CD4-positive, alpha-beta T cell treated with Interleukin-12 subunit alpha and Interleukin-12 subunit beta, for 1 hour (primary cell): ENCODE measurements at places on chromosomes 12 and 14.

GRCh38 chr12:87687362-87687761 is 341.8 kb downstream of the C12orf50 start:
- no peak for DNase-seq

- no peak for DNase-seq
These were observed 286.9 kb upstream of the PRKD1 start for GRCh38 chr14:30214461-30215090.

GRCh38 chr12:104702565-104703139 is 245.9 kb downstream of the CHST11 start:
- DNase-seq: no peak

GRCh38 chr12:20646239-20646827 is 48.8 kb upstream of the SLCO1C1 start:
- DNase-seq: no peak

GRCh38 chr12:15601210-15601800 is 187.9 kb downstream of the EPS8 start:
- DNase-seq: no peak

- no peak for DNase-seq
These were observed 9.8 kb downstream of the SLC38A1 start for GRCh38 chr12:46259071-46259470.

- DNase-seq: no peak
These were observed 3.9 kb upstream of the RNU6-7 start for GRCh38 chr14:32197919-32198318.

GRCh38 chr14:61192989-61193388 is 88.1 kb downstream of the TMEM30B start:
- DNase-seq: no peak

- no peak for DNase-seq
These were observed at the start of gene ERP27 for GRCh38 chr12:14938301-14938700. TSS of gene ERP27 (minus strand) at chr12:14938537. CDS start at chr12:14938508, 29 bp downstream.

DNA sequence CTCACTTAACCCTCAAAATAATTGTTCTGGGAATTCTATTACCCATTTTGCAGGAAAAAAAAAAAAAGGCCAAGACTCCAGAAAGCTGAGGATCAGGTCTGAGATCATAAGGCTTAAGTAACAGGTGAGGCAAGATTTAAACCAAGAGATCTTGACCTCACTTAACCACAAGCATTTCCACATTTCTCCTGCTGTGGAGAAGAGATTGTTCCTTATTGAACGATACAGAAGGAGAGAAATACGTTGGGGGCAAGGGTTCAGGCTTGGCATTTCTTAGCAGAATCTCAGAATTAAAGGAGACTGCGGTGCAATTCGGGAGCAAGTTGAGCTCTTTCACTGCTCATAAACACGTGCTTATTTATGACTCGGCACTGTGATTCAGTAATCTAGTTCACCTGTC is 885.3 kb upstream of the TMEM132C start:
- DNase-seq: no peak

DNA sequence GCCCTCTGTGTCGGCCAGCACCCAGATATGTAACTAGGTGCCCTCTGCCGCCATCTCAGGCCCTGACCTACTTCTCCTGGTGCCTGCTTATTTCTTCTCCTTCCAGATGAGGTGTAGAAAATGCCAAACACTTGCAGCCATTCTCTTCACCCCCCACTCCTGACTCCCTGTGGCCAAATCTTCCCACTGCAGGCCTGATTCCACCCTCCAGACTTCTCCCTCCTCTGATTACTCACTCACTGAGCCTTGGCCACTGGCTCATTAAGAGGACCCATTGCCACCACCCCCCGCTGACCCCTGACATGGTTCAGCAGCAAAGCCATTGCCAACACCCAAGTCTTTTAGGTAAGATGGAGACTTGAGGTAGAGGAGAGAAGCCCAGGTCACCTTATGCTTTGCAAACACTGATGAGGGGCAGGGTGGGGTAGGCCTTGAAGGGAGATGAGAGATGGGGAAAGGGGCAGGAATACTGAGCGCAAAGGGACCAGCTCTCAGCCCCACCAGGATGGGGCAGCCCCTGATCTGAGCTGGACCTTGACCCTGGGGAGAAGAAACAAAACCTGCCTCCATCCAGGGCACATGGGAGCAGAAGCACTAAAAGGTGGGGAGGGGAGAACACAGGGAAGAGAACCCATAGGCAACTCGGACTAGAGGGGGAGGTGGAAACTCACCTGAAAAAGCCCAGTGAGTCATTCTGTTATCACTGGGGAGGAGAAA is 25.1 kb upstream of the ANO2 start:
- no peak for DNase-seq

- DNase-seq: no peak
These were observed at the start of gene BDKRB1 for GRCh38 chr14:96255501-96256366. TSS of gene BDKRB1 (plus strand) at chr14:96256210. CDS start at chr14:96263683, 7,473 bp downstream.

- DNase-seq: no peak
These were observed 64.4 kb upstream of the TRHDE start for GRCh38 chr12:72207486-72208409.
